ENCODE measurements at places on chromosomes 13 and 19. TPM values are rescaled to one million over a fixed set of nuclear protein-coding genes. Genes with fewer than 3 reads are reported as not detected.

Gene EDNRB
- total RNA-seq = not detected

- H3K4me1 ChIP-seq = peaks cover 24% of the 10 kb centered on the region
- DNase-seq = no peak
- H3K27me3 ChIP-seq = no peaks in the 10 kb centered on the region
- no peak overlapping the region for H3K4me3 ChIP-seq
- peak overlapping the region; percentile 80 for H3K27ac ChIP-seq
Observed at GRCh38 chr19:49098795-49099194, 13.5 kb downstream of the SNRNP70 start.

DNA sequence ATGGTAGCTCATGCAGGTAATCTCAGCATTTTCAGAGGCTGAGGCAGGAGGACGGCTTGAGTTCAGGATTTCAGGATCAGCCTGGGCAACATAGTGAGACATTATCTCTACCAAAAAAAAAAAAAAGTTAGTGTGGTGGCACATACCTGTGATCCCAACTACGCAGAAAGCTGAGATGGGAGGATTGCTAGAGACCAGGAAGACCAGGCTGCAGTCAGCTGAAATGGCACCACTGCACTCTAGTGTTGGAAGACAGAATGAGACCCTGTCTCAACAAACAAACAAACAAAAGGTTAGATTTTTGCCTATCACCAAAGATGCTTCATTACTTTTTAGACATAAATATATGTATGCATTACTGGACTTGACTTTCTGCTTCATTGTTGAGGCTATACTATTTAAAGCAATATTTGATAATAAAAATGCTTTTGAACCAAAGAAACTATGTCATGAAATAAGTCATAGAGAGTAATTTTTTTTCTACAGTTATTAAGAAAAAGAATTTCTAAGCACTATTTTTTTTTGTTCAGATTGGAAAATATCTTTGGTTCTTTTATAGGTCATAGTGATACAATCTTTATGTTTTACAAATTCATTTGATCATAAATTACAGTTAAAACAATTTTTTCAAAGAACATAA lies 1180.1 kb upstream of the ATXN8OS start:
- H3K4me3 ChIP-seq = no peak overlapping the region
- H3K27me3 ChIP-seq = no peaks in the 10 kb centered on the region
- no peaks in the 10 kb centered on the region for H3K4me1 ChIP-seq
- DNase-seq = no peak
- no peaks in the 10 kb centered on the region for H3K36me3 ChIP-seq

GRCh38 chr19:56301155-56301554 lies 13.5 kb downstream of the ZSCAN5A start:
- DNase-seq = no peak
- peaks cover 12% of the 10 kb centered on the region for H3K4me1 ChIP-seq
- no peak overlapping the region for H3K27ac ChIP-seq
- H3K36me3 ChIP-seq = peaks cover 6% of the 10 kb centered on the region
- no peaks in the 10 kb centered on the region for H3K27me3 ChIP-seq
- no peak overlapping the region for H3K4me3 ChIP-seq

DNA sequence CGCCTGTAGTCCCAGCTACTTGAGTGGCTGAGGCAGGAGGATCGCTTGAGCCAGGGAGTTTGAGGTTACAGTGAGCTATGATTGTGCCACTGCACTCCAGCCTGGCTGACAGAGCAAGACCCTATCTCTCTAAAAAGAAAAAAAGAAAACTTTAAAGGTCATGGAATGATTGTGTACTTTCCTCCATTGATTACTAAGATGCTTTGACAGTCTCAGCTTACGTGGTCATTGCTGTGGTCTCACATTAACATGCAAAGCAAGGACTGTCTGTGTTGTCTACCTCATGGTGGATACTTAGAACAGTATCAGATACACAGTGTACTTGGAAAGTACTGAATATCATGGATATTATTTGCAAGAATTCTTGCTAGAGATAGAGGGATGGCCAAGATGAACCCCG lies 14.0 kb upstream of the TNFSF14 start:
- no peak for DNase-seq
- H3K4me3 ChIP-seq = no peak overlapping the region
- peaks cover 22% of the 10 kb centered on the region for H3K27me3 ChIP-seq
- no peaks in the 10 kb centered on the region for H3K36me3 ChIP-seq
- H3K4me1 ChIP-seq = peaks cover 5% of the 10 kb centered on the region
- H3K27ac ChIP-seq = no peak overlapping the region

GRCh38 chr13:112193463-112194166 lies 126.7 kb downstream of the SOX1 start:
- H3K4me3 ChIP-seq = no peak overlapping the region
- no peak overlapping the region for H3K27ac ChIP-seq
- H3K4me1 ChIP-seq = no peaks in the 10 kb centered on the region

- H3K27me3 ChIP-seq = no peaks in the 10 kb centered on the region
- no peak for DNase-seq
- no peak overlapping the region for H3K4me3 ChIP-seq
- no peak overlapping the region for H3K27ac ChIP-seq
Observed at GRCh38 chr13:74250738-74251190, 116.6 kb upstream of the KLF12 start.

Gene TEKTIP1
- total RNA-seq = 5.7 TPM

DNA sequence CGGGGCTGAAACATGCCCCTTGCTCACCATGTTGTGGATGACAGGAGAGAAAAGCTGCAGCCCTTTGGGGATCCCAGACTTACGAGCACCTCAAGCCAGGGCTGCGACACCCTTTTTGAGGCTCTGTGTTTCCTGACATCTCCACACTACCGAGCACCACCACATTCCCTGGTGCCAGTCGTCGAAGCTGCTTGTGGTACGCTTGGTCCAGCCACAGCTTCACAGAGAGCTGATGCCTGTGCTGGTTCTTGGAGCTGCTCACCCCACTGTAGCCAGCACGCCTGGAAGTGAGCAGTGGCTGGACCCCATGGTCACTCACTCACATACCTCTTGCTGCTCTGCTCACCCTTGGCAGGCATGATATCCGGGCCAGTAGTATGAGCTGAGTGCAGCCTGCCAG lies 367.5 kb downstream of the SLITRK6 start:
- H3K27me3 ChIP-seq = no peaks in the 10 kb centered on the region
- no peak overlapping the region for H3K4me3 ChIP-seq
- no peak overlapping the region for H3K27ac ChIP-seq
- no peaks in the 10 kb centered on the region for H3K4me1 ChIP-seq
- DNase-seq = no peak
- no peaks in the 10 kb centered on the region for H3K36me3 ChIP-seq

Gene ARL11
- 0.89 TPM for total RNA-seq

DNA sequence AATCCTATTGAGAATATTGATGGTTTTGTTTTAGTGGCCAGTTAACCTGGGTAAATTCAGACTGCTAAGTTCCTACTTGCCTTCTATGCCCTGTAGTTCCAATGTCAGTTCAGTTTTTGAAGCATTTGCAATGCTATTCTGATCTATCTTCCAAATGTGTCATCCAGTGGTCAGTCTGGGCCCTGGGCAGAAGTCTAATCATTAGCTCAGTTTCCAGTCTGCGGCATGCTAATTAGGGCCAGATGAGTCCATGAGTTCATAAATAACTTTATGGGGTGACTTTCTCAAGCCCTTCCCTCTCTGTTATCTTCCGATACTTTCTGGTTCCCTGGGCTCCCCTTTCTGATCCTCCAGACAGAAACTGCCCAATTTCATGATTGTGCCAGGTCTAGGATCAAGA lies 32.7 kb downstream of the FAM187B start:
- H3K36me3 ChIP-seq = peaks cover 3% of the 10 kb centered on the region
- peaks cover 4% of the 10 kb centered on the region for H3K27me3 ChIP-seq
- H3K4me1 ChIP-seq = peaks cover 2% of the 10 kb centered on the region
- DNase-seq = peak; percentile 4

DNA sequence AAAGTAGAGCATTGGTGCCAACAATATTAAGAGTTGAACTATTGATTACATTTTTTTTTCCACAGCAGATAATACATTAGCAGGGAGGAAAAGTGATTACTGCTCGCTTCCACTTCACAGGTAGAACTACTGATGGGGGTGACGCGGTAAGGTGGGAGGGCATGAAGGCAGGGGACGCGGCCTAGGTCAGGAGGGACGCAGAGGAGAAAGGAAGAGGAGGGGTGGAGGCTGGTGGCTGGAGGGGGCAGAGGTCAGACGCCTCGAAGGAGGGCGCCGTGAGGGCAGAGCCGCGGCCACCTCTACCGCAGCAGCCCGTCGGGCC lies 287 bp upstream of the B3GLCT start:
- H3K4me3 ChIP-seq = peak overlapping the region; percentile 77
- DNase-seq = no peak
- H3K27me3 ChIP-seq = peaks cover 6% of the 10 kb centered on the region

- H3K27ac ChIP-seq = peak overlapping the region; percentile 37
- peaks cover 37% of the 10 kb centered on the region for H3K27me3 ChIP-seq
- peaks cover 52% of the 10 kb centered on the region for H3K4me1 ChIP-seq
- no peak for DNase-seq
- no peaks in the 10 kb centered on the region for H3K36me3 ChIP-seq
Observed at GRCh38 chr19:51168564-51169282, 26.6 kb downstream of the SIGLEC7 start.

DNA sequence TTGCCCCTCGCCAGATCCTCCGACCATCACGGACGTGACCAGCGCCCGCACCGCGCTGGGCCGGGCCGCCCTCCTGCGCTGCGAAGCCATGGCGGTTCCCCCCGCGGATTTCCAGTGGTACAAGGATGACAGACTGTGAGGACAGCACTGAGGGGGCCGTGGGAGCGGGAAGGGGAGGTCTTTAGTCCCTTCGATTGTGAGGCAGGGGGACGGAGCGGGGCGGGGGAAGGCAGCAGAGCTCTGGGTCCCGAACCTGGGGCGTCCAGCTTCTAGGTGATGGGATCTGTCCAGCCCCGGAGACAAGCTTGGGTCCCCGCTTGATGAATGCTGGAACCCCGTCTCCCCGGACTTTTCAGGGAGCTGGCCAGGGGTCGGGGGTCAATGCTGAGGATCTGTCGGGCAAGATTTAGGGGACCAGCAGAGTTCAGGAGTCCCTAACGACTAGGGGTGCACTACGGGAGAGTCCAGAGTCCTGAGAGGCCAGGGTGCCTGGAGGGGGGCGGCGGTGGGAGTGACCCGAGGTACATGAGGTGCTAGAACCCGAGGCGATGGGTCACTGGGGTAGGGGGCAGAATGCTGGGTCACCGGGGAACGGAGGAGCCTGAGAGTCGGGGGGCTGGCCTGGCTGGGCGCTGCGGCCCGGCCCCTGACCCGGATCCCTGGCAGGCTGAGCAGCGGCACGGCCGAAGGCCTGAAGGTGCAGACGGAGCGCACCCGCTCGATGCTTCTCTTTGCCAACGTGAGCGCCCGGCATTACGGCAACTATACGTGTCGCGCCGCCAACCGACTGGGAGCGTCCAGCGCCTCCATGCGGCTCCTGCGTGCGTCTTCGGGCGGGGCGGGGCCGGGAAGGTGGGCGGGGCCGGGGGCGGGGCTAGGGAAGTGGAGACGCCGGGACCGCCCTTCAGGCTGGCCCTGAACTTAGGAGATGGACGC lies 14.6 kb downstream of the VSIG10L start:
- peaks cover 45% of the 10 kb centered on the region for H3K27me3 ChIP-seq
- H3K4me3 ChIP-seq = peak overlapping the region; percentile 48
- H3K4me1 ChIP-seq = peaks cover 13% of the 10 kb centered on the region
- H3K36me3 ChIP-seq = peaks cover 6% of the 10 kb centered on the region
- no peak overlapping the region for H3K27ac ChIP-seq

DNA sequence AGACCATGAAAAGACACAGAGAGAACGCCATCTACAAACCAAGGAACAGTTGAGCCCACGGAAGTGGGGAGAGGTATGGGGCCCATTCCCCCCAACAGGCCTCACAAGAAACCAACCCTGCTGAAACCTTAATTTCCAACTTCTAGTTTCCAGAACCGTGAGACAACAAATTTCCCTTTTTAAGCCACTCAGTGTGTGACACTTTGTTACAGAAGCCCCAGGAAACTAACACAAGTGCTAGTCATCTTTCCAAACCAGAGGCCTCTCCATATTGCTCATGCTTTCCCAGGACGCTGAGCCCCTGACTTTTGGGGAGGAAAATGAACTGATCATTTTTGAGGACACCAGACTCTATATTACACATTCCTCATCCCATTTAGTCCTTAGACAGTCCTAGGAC lies 186.8 kb downstream of the NUFIP1 start:
- H3K4me1 ChIP-seq = peaks cover 2% of the 10 kb centered on the region
- H3K27ac ChIP-seq = no peak overlapping the region
- no peak overlapping the region for H3K4me3 ChIP-seq
- H3K36me3 ChIP-seq = no peaks in the 10 kb centered on the region

GRCh38 chr13:27979001-27979643 lies 9.4 kb downstream of the URAD start:
- no peak overlapping the region for H3K4me3 ChIP-seq
- H3K27me3 ChIP-seq = peaks cover 90% of the 10 kb centered on the region
- H3K27ac ChIP-seq = peak overlapping the region; percentile 24

GRCh38 chr13:64774915-64775314 lies 2455.2 kb downstream of the PCDH9 start:
- H3K36me3 ChIP-seq = no peaks in the 10 kb centered on the region
- H3K27ac ChIP-seq = no peak overlapping the region
- no peak for DNase-seq

DNA sequence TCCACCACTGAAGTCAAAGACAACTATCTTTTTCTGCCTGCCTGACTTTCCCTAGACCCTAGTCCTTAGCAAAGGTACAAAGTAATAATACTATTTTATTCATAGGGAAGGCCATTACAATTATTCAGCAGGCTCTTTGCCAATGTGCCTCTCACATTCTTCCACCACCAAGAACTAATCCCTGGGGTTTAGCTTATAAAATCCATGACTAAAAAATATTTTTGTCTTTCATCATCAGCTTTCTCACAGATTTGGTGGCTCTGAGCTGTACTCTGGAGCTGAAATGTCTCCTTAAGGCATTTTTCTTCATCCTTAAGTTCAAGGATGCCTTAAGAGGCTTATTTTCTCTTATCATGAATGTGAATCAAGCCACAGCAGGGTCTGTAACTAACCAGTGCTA lies 96.1 kb downstream of the OXGR1 start:
- H3K27me3 ChIP-seq = no peaks in the 10 kb centered on the region
- no peaks in the 10 kb centered on the region for H3K4me1 ChIP-seq
- H3K4me3 ChIP-seq = no peak overlapping the region
- no peak overlapping the region for H3K27ac ChIP-seq
- no peaks in the 10 kb centered on the region for H3K36me3 ChIP-seq
- DNase-seq = no peak

DNA sequence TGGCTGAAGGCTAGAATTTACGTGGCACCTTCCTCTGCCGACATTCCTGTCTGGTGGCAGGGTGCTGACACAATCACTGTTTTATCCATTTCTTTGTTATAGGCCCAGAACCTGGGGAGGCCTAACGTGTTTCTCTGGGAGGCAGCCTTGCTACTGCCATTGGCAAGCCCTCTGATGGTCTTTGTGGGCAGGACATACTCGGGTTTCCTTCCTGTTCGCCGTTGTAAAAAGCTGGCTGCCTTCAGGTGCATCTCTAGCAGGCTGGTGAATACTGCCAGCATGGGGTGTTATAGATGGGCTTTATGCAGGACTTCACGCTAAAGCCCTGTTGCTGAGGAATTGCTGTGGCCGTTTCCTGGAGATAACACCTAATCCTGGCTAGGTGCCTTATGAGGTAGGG lies 28.1 kb downstream of the B3GLCT start:
- H3K4me1 ChIP-seq = peaks cover 12% of the 10 kb centered on the region
- H3K27ac ChIP-seq = no peak overlapping the region
- H3K36me3 ChIP-seq = no peaks in the 10 kb centered on the region
- no peak overlapping the region for H3K4me3 ChIP-seq
- DNase-seq = no peak

Data from activated CD8-positive, alpha-beta memory T cell treated with anti-CD3 and anti-CD28 coated beads, Interleukin-2, amount 10 ng/mL, durations not matched to agents 7 days and 5 days (primary cell).